ENCODE measurements at places on chromosomes 16 and 17. TPM values are rescaled to one million over a fixed set of nuclear protein-coding genes. Genes with fewer than 3 reads are reported as not detected.

The MYL11 gene
- total RNA-seq, result not detected

The RSKR gene
- total RNA-seq, result 18.4 TPM

The HBZ gene
- total RNA-seq, result 1.2 TPM

The CLEC3A gene
- total RNA-seq, result not detected

The MYADML2 gene
- not detected for total RNA-seq

The DDX52 gene
- 19.2 TPM for total RNA-seq

The TBC1D24 gene
- total RNA-seq, result 15.3 TPM

The NOL3 gene
- total RNA-seq, result 13.6 TPM

The KRT33B gene
- not detected for total RNA-seq

The KCNJ18 gene
- not detected for total RNA-seq

The CCL17 gene
- not detected for total RNA-seq

The KRTAP1-1 gene
- total RNA-seq, result not detected

The TMEM97 gene
- 5.8 TPM for total RNA-seq

The TAC4 gene
- not detected for total RNA-seq

The PITPNM3 gene
- 131 TPM for total RNA-seq

The PABPN1L gene
- total RNA-seq, result 1.3 TPM

The CD300C gene
- total RNA-seq, result 4.7 TPM

The CDH15 gene
- total RNA-seq, result 1.9 TPM

The TBX2 gene
- 13.6 TPM for total RNA-seq

The EMP2 gene
- 19.9 TPM for total RNA-seq

The ZACN gene
- not detected for total RNA-seq

The TMEM92 gene
- total RNA-seq, result not detected

The DPEP3 gene
- 0.57 TPM for total RNA-seq

The TBC1D3C gene
- not detected for total RNA-seq

The MYO15B gene
- total RNA-seq, result 281 TPM

The TRPV2 gene
- 47.1 TPM for total RNA-seq

The HERPUD1 gene
- 201 TPM for total RNA-seq

The CAPNS2 gene
- 1.3 TPM for total RNA-seq

The SULT1A1 gene
- total RNA-seq, result 149 TPM

The FOXF1 gene
- total RNA-seq, result 0.70 TPM

The DNAH3 gene
- not detected for total RNA-seq
